ENCODE measurements at places on chromosomes 5 and 9.
A peak's percentile ranks its signal among the peaks of the same experiment; 100 is the strongest.

- DNase-seq: peak; percentile 8
Observed at GRCh38 chr5:52693280-52693679, 94.4 kb upstream of the ITGA1 start.

DNA sequence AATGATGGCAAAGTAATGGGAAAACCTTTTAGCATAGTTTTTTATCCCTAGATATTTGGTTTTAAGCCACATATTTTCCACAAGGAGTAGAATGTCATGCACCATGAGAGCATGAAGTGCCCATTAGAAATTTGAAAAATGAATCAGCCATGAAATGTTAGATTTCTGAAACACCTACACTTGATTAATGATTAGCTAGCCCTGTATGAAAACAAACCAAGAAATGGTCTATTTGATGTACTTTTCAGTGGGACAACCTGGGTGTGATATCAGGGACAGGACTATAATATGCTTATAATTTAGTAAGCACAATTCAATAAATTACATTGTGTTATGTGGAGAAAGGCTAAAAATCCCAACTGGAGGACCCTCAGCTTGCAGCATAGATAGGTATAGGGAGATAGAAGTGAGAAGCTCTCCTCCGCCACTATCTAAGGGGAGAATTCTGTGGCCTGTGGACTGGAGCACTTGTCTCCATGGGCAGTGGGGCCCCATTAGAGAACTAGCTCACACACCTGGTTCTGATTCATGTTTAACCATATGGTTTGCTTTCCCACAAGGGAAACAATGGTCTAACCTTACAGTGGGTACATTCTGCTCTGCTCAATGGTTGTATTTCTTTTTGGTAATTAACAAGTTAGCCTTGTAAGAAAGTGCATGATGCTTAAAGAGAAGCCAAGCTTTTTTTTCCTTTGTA lies 35.2 kb downstream of the NUP214 start:
- DNase-seq: no peak

DNA sequence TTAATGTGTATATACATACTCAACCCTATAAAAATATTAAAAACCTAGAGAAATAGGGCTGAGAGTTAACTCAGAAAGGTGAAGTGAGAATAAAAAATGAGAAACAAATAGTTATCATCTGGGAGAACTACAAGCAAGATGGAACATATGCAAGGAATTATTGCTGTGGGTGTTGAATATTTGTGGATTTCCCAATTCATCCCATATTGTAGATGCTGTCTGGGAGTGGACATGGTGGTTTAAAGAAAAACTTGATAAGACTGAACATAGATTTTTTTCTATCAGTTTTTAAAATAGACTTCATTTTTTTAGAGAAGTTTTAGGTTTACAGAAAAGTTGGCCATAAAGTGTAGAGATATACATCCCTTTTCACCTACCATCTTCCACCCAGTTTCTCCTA lies 263.5 kb downstream of the SPATA31D1 start:
- DNase-seq: no peak

- DNase-seq: no peak
Observed at GRCh38 chr5:114438471-114438870, 76.6 kb downstream of the KCNN2 start.

DNA sequence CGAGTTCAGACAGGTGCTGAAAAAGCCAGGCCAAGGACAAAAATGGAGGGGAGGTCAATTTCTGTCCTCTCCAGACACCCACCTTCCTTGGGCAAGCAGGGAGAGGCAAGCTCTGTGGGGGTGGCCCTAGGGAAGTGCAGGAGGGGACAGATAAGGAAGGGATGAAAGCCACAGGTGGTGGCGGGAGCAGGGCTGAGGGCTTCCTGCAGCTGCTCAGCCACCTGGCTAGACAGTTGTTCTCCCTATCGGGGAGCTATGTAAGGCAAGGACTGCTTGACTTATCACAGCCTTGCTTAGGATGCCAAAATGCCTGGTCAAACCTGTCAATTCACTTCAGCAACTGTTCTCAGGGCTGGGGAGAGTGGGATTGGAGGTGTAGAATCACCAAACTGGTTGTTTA lies 266.1 kb downstream of the ZSWIM6 start:
- no peak for DNase-seq

GRCh38 chr9:75718677-75719076 lies 171.8 kb upstream of the PCSK5 start:
- no peak for DNase-seq

DNA sequence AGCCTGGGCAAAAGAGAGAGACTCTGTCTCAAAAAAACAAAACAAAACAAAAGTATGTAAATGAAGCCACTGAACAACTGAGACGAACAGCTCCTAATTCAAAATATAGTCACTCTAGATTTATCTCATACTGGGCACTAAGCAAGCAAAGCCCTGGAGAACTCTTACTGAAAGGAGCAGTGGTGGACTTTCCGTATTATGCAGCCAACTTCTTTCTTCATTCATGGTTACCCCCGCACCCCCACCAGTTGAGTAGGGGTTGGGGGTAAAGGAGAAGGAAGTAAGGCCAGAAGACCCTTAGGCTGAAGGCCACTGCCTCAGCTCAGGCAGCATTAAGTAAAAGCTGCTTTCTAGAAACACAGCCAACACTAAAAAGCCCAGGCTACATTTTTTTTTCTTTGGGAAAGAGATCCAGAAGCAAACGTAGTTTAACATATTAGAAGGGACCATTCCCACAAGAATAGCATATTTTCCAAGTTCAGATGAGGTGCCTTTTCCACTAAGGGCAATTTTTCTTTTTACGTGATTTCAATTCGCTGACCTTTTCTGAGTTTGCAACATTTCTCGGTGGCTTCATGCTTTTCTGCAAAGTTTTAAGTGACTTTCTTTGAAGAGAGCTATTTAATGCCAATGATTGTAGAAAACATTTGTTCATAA lies 55.3 kb downstream of the MAPKAP1 start:
- DNase-seq: no peak

DNA sequence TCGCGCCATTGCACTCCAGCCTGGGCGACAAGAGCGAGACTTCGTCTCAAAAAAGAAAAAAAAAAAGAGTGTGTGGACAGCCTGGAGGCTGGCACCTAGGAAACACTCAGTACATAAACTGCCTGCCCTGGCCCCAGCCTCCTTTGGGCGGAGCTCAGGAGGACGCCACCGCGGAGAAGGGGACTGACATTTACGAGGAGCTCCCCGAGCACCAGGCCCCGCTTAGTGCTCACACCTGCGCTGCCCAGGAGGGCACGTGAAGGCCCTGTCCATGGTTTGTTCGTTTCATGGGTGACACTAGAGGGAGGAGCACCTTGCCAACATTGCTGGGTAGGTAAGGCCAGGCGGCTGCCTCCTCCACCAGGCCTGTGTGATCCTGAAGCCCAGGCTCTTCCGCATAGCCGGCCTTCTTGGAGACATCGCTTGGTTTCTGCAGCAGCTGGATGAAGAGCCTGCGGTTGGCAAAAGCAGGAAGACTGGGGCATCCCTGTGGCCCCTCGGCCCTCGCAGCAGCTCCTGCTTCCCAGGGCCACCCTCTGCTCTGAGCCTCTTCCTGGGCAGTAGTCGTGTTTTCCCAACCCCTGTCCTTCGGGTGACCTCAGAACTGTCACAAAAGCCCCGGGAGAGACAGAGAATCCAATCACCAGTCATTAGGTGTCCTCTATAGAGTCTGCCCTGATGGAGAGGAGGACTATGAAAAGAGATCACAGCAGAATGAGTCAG lies 26.2 kb upstream of the LAMC3 start:
- no peak for DNase-seq

- DNase-seq: no peak
Observed at GRCh38 chr5:66680221-66680620, 84.0 kb downstream of the MAST4 start.

DNA sequence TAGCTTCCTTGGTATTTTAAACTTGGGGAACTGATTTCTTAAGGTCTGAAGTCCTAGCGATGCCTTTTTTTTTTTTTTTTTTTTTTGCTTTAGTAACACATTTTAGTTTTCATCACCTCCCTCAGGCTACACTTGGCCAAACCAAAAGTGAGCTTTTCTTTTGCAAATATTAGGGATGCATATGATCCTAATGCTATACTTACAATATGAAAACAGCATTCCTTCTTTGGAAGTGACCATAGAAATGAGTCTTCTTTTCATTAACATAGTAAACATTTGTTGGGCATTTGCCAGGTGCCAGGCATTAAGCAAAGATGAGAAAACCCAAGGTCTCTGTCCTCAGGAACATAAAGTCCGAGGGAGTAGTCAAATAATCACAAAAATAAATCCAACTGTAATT lies 189.8 kb downstream of the ALDH1A1 start:
- DNase-seq: no peak

GRCh38 chr5:68350176-68350575 lies 134.6 kb downstream of the PIK3R1 start:
- no peak for DNase-seq

- no peak for DNase-seq
Observed at GRCh38 chr5:15320871-15321270, 179.1 kb upstream of the FBXL7 start.

DNA sequence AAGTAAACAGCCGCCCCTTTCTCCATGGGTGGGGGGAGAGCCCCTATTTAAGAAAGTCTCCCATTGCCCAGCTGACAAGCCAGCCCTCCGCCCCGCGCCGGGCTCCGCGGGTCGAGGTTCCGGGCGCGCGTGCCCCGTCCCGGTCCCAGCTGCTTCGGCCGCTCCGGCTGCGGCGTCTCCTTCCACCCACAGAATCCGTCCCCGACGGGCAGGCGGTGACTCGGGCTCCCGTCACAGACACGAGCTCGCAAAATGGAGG lies 223 bp downstream of the NR3C1 start:
- DNase-seq: no peak

DNA sequence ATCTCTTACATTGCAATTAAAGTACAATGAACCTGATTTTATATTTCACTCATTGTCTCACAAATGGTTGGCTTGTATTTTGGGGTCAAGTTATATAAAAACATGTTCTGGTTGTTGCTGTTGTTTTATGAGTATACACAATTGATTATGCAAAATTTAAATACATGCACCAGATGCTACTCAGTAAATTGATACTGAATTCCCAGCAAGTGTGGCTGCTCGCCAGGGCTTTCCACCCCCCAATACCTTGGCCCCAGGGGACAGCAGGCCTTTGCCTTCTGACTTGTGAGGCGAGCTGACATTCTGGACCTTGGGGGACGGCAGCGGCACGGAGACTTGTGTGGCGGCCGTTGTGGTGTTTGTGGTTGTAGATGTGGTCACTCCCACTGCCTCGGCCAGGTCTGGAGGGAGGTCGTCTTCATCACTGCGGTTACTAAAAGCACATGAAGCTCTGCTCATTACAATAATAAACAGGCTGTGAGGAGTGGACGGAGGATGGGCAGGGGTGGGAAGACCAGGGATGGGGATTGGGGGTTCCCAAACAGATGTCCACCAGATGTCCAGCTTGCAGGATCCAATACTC lies 27.0 kb upstream of the FRRS1L start:
- no peak for DNase-seq

DNA sequence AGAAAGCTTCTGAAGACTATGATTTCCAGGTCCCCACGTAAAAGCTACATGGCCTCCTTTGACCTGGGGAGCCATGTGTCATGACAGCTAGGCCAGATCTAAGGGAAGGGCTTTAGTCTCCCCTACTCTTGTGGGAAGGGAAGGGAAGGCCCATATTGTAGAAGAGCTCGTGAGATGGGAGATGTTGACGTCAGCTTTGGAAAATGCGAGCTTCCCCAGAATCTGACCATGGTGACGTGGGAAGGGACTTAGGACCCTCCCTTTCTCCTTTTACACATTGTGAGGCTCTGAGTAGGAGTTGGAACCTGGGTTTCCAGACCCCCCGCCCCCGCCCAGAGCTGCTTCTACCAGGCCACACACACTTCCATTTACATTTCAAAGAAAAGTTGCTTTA lies 165.5 kb downstream of the SYK start:
- no peak for DNase-seq

Measured in stimulated activated CD8-positive, alpha-beta memory T cell treated with anti-CD3 and anti-CD28 coated beads, Interleukin-12 subunit alpha, Interleukin-12 subunit beta, amount 100 ng/mL, for 1 hour (primary cell).